ENCODE measurements at places on chromosomes 16 and 17.

- no peak for DNase-seq
- no peak overlapping the region for H3K4me3 ChIP-seq
- no peak overlapping the region for H3K27ac ChIP-seq
- H3K36me3 ChIP-seq = no peaks in the 10 kb centered on the region
- H3K4me1 ChIP-seq = no peaks in the 10 kb centered on the region
Observed at GRCh38 chr16:57630931-57631845, 2.8 kb downstream of the ADGRG1 start.

- no peak overlapping the region for H3K4me3 ChIP-seq
- no peak for DNase-seq
- H3K27me3 ChIP-seq = no peaks in the 10 kb centered on the region
- no peak overlapping the region for H3K27ac ChIP-seq
Observed at GRCh38 chr16:69276148-69277115, 34.7 kb upstream of the VPS4A start.

- DNase-seq = no peak
- no peak overlapping the region for H3K27ac ChIP-seq
- peaks cover 73% of the 10 kb centered on the region for H3K27me3 ChIP-seq
- H3K4me3 ChIP-seq = no peak overlapping the region
- H3K4me1 ChIP-seq = no peaks in the 10 kb centered on the region
Observed at GRCh38 chr17:73571511-73572130, 72.6 kb downstream of the SDK2 start.

DNA sequence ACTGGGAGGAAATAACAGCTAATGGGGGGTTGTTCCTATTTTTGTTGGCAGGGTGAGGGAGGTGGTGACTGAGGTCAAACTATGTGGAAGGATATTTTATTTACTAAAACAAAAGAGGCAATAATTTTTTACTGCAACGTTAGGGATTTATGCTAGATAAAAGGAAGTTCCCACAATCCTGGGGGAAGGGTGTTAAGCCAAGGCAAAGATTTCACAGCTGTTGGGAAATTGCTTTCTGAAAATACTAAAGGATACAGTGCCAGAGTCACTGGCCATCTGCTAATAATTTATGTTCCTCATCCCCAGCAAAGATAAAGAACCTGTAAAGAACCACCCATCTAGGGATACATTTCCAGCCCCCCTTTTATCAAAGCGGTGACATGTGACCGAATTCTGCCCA, 756.0 kb upstream of the RBFOX1 start:
- DNase-seq = no peak
- no peak overlapping the region for H3K4me3 ChIP-seq
- H3K27me3 ChIP-seq = no peaks in the 10 kb centered on the region
- H3K36me3 ChIP-seq = no peaks in the 10 kb centered on the region

GRCh38 chr17:81025065-81025740, 9.7 kb upstream of the BAIAP2 start:
- no peak overlapping the region for H3K27ac ChIP-seq
- no peak overlapping the region for H3K4me3 ChIP-seq
- H3K27me3 ChIP-seq = peaks cover 72% of the 10 kb centered on the region
- H3K36me3 ChIP-seq = no peaks in the 10 kb centered on the region
- no peaks in the 10 kb centered on the region for H3K4me1 ChIP-seq

GRCh38 chr17:39920218-39921210, 2.1 kb upstream of the GSDMB start:
- no peak overlapping the region for H3K27ac ChIP-seq
- DNase-seq = no peak
- peaks cover 29% of the 10 kb centered on the region for H3K4me1 ChIP-seq

DNA sequence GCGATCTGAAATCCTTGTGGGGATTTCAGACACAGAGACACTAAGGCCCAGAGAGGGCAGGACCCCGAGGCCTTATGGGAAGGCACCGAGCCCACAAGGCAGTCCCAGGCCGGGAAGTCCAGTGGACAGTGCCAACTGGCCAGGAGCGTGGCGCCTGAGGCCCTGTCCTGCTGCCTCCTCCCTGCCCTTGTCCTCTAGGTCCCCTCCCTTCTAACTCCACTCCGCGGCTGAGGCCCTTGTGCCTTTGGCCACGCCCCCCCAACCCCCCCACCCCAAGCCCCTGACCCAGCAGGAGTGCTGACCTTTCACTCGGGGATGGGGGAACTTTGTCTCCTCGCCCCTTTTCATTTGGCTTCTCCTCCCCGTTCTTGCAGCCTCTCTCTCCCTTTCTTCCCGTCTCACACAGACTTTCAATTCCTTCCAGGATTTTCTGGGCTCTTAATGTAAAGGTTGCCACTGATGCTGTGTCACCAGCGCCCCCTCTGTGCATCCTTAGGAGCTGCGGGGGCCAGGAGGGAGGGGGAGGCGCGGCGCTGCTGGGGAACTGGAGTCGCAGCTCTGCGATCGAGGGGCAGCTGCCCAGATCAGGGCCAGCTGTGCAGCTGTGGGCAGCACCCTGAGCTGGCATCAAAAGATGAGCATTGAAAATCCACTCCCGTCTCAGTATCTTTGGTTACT, 29.1 kb downstream of the CRHR1 start:
- H3K4me1 ChIP-seq = no peaks in the 10 kb centered on the region
- H3K36me3 ChIP-seq = no peaks in the 10 kb centered on the region

- H3K4me3 ChIP-seq = no peak overlapping the region
- no peak for DNase-seq
- no peak overlapping the region for H3K27ac ChIP-seq
- no peaks in the 10 kb centered on the region for H3K36me3 ChIP-seq
- H3K4me1 ChIP-seq = no peaks in the 10 kb centered on the region
Observed at GRCh38 chr16:86826941-86827340, 248.6 kb downstream of the FOXL1 start.

- DNase-seq = no peak
- 0 out of 2 replicates have a peak, but pooled peaks cover 2% of the 10 kb centered on the region for H3K36me3 ChIP-seq
- H3K27ac ChIP-seq = no peak overlapping the region
- H3K27me3 ChIP-seq = no peaks in the 10 kb centered on the region
Observed at GRCh38 chr17:17183744-17184143, 22.4 kb downstream of the PLD6 start.

GRCh38 chr17:39507511-39507910, 46.2 kb downstream of the CDK12 start:
- no peak for DNase-seq
- H3K4me3 ChIP-seq = no peak overlapping the region
- no peaks in the 10 kb centered on the region for H3K4me1 ChIP-seq

- no peak overlapping the region for H3K27ac ChIP-seq
- no peaks in the 10 kb centered on the region for H3K36me3 ChIP-seq
- no peak overlapping the region for H3K4me3 ChIP-seq
- DNase-seq = no peak
- peaks cover 14% of the 10 kb centered on the region for H3K4me1 ChIP-seq
Observed at GRCh38 chr16:57137566-57138273, 45.3 kb downstream of the CPNE2 start.

DNA sequence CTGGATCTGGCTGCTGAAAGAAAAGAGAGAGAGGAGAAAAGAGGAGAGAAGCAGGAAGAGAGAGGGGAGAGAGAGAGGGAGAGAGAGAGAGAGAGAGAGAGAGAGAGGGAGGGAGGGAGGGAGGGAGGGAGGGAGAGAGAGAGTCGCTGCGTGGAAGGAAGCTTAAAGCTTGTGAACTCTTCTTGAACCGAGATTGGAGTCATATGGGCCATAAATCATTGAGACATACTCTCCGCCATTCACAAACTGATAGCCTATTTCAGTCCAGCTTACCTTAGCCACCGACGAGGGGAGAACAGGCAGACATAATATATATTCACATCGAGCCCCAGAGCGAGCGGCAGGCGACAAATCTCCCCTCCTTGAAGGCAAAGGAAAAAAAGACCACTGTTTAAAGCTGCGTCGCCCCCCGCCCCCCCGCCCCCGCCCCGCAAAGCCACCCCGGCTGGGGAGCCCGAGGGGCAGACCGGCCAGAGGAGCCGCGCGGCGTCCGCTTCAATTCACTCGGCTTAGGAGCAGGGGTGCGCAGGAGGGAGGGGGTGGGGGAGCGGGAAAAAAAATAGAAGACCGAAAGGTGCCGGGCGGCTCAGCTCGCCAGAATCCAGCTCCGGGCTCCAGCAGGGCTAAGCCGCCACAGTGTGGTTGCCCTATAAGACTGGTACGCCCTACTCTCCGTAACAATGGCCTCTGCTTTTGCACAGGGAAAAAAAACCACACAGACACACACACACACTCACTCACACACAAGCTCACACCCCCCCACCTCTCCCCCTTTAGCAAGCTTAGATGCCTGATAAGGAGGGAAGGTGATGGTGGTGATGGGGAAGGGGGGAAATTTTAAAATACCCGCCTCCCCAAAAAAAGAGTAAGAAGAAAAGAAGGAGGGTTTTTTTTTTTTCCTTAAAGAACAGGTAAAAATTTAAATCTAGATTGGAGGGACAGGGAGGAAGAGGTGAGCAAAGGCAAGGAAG, 10.6 kb upstream of the HOXB2 start:
- H3K27ac ChIP-seq = no peak overlapping the region
- DNase-seq = no peak
- H3K4me1 ChIP-seq = no peaks in the 10 kb centered on the region

GRCh38 chr16:71216714-71217113, 13.8 kb downstream of the HYDIN start:
- no peak overlapping the region for H3K27ac ChIP-seq
- no peaks in the 10 kb centered on the region for H3K36me3 ChIP-seq
- no peaks in the 10 kb centered on the region for H3K27me3 ChIP-seq
- no peak overlapping the region for H3K4me3 ChIP-seq
- DNase-seq = no peak
- H3K4me1 ChIP-seq = no peaks in the 10 kb centered on the region
